Kidney epithelial cell (primary cell): ENCODE measurements at places on chromosomes 16 and 17.

- DNase-seq, result no peak
Observed at GRCh38 chr17:76547183-76547641, 7.4 kb downstream of the PRCD start.

DNA sequence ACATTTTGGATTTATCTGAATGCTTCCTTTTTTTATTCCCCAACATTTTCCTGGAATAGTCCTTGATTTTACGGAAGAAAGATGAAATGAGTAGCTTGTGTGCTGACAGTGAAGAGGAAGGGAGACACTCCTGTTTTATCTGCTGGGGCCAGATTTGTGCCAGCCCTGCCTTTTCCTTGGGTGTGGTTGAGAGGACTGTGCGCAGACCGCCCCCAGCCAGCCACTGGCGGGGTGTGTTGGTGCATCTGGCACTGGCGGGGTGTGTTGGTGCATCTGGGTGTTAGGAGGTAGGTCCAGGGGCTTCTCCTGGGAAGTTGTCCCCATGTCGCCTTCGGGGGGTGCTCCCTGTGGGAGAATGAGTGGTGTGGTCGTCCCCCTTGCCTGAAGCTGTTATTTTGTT, 39.5 kb downstream of the RAP1GAP2 start:
- no peak for DNase-seq

- no peak for DNase-seq
Observed at GRCh38 chr17:81143717-81144422, 21.4 kb upstream of the PVALEF start.

- DNase-seq, result no peak
Observed at GRCh38 chr17:63826468-63827001, 696 bp upstream of the PSMC5 start.

- DNase-seq, result no peak
Observed at GRCh38 chr17:35766903-35767510, 6.3 kb downstream of the C17orf50 start.

DNA sequence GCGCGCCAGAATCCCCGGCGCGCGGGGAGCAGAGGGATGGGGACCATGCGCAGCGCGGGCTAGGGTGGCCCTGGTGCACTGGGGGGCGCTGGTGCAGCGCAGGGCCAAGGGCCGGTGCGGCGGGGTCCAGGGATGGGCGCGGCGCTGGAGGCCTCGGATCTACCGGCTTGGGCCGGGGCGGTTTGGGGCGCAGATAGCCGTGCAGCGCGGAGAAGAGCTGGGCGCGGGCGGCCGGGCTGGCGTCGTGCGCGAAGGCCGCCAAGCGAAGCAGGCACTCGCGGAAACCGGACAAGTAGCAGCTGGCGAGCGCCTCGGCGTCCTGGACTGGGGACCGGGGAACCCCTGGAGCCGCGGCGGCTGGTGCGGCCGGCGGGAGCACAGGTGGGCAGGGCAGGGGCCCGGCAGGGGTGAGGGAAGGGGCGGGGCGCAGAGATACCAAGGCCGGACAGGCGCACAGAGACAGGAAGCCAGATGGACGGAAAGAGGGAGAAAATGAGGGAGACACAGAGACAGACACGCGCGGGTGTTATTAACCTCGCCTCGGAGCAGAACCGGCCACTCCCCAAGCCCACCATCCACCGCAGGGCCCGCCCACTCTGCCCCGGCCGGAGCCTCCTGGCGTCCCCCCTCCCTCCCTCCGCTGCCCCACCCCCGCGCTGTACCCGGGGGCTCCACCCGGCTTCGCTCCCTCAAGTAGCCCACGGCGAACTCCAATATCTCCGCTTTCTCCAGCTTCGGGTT, 2.1 kb downstream of the HES7 start:
- no peak for DNase-seq

- no peak for DNase-seq
Observed at GRCh38 chr16:12386192-12386591, 409.7 kb downstream of the SNX29 start.

DNA sequence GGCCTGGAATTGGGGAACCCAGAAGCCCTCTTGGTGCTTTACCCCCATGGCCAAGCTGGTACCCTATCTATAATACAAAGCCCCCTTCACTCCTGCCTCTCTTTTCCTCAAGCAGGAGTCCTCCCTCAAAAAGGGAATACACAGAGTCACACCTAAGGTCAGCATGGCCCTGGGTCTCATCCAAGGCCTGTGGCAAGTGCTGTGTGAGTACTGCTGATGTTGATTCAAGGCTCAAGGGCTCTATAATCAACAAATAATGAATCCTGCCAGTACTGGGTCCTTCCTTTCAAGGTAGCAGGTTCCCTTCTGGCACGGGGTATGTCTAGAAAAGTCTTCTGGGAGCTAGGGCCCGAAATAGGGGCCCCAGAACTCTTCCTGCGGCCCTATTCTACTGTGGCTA, 187.3 kb downstream of the CYB561 start:
- DNase-seq, result no peak

GRCh38 chr17:70976447-70976846, 807.1 kb downstream of the KCNJ2 start:
- DNase-seq, result no peak

- no peak for DNase-seq
Observed at GRCh38 chr17:43671031-43671692, 9.4 kb upstream of the MEOX1 start.

- no peak for DNase-seq
Observed at GRCh38 chr17:7419819-7420610, at the start of gene SPEM1. Gene SPEM1, plus strand, starts transcription at chr17:7420324. Its CDS starts 61 bp downstream, at chr17:7420385.

- no peak for DNase-seq
Observed at GRCh38 chr16:1073566-1074378, 1.2 kb downstream of the SSTR5 start.

DNA sequence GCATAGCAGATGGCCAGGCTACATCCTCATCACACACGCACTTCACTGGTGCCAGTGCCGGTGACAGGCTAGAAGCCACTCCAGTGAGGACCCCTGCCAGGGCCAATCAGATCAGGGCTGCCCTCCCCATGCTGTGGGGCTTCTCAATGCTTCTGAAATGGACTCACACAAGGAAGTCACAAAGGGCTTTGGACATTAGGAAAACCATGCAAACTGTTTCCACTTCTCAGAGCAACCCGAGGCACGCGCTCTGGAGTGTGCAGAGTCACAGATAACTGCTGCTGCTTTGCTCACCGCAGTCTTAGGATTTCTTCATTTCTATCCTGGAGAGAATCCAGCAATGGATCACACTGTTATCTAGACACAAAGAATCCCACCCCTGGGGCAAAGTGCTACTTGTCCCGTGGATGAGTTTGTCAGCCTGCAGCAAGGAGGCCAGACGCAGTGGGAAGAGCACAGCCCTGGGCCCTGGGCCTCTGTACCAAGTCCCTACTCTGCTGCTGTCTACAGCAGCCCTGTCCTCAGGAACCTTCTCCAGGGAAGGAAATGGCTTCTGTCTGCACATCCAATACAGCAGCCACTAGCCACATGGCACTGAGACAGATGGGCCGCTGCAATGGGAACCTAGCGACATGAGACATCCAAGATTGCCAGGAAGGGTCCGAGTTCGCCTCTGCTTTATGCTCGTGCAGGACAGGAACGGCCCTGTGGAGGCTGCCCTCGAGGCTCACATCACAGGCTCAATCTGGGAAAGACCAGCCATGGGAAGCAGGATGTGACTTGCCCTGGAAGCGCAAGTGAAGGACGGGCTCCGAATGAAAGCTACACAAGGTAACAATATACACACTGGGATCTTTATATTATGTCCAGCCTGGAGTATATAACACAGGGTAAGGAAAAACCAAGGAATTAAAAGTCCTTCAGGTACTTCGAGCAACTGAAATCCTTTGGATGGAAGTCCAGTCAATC, 169.3 kb downstream of the ZFHX3 start:
- DNase-seq, result no peak

DNA sequence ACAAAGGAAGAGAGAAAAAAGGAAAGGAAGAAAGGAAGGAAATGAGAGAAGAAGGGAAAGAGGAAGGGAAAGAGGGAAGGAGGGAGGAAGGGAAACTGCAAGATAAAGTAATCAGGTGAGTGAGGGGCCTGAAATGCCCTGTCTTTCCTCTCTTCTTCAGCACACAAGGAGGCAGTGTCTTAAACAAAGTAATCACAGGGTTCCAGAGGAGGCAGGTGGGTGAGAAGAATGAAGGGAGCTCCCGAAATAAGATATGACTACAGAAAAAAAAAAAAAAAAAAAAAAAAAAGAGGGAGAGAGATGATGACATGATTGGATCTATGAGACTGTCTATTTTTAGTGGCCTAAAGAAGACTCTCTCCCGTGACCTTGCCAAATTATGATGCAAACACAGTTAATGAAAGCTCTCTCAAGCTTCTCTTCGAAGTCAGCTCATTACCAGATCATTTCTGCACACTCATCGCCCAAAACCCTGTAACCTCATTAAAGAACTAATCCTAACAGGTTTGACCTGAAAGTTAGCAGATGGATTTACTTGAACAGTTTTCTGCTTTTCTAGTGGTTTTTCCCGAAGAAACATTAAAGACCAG, 53.6 kb downstream of the CDH11 start:
- peak; percentile 14 for DNase-seq
